ENCODE measurements at places on chromosomes 12 and 14.

GRCh38 chr14:31253746-31254471 is 46.3 kb upstream of the HECTD1 start:
- DNase-seq: no peak

DNA sequence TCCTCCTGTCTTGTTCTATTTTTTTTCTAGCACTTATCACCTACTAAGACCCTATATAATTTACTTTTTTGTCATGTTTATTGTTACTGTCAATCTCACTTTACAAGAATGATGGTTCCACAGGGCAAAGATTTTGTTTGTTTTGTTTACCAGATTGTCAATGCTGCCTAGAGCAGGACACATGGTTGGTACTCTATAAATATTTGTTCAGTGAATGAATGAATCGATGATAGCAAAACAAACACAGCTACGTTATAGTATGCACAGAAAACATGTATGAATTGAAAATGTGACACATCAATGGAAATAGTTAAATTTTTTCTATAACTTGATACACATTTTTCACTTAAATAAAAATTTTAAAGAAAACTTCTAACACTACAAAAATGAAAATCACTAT is 67.1 kb upstream of the KRR1 start:
- no peak for DNase-seq

GRCh38 chr12:9756170-9756569 is 4.5 kb downstream of the CD69 start:
- DNase-seq: peak; percentile 47

- no peak for DNase-seq
Observed at GRCh38 chr12:54708826-54709225, 60.7 kb upstream of the DCD start.

DNA sequence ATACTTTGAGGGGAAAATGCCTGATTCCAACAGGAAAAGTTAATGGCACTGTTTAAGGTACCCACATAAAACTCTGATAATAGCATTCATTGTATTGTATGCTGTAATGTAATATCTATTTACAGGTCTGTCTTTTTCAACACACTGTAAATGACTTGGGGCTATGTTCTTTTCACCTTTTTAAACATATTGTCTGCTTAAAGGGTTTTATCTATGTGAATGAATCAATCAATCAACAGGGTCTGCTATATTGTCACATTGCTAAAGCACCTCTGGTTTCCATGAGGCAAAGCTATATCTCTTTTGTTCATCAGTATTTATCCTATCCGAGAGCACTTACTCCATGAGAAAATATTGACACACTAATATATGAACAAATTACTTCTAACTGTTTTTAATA is 288.0 kb downstream of the SLC6A15 start:
- no peak for DNase-seq

All from KBM-7 (cell line).